B cell (primary cell): ENCODE measurements at places on chromosomes 1 and 21. TPM values are rescaled to one million over a fixed set of nuclear protein-coding genes. Genes with fewer than 3 reads are reported as not detected.

GRCh38 chr1:106621853-106622252 lies 434.6 kb upstream of the PRMT6 start:
- H3K4me1 ChIP-seq, result no peaks in the 10 kb centered on the region
- no peaks in the 10 kb centered on the region for H3K36me3 ChIP-seq
- H3K4me3 ChIP-seq, result no peak overlapping the region
- no peaks in the 10 kb centered on the region for H3K27me3 ChIP-seq
- no peak for DNase-seq
- H3K27ac ChIP-seq, result no peak overlapping the region

GRCh38 chr21:42433946-42434551 lies 30.3 kb downstream of the UBASH3A start:
- DNase-seq, result no peak
- H3K36me3 ChIP-seq, result no peaks in the 10 kb centered on the region
- no peak overlapping the region for H3K4me3 ChIP-seq
- no peaks in the 10 kb centered on the region for H3K27me3 ChIP-seq
- H3K27ac ChIP-seq, result no peak overlapping the region

Gene OR2T2
- 0.19 and 0.48 TPM in 2 replicates for polyA plus RNA-seq

Gene SLC30A10
- 0.06 TPM in 1 of 2 replicates, not detected in the other for polyA plus RNA-seq

GRCh38 chr1:224432672-224433040 lies 1.9 kb downstream of the WDR26 start:
- no peak for DNase-seq
- H3K36me3 ChIP-seq, result peaks cover 6% of the 10 kb centered on the region
- peaks cover 27% of the 10 kb centered on the region for H3K4me1 ChIP-seq
- peak overlapping the region; percentile 82 for H3K4me3 ChIP-seq
- H3K27me3 ChIP-seq, result no peaks in the 10 kb centered on the region

GRCh38 chr1:153790313-153790965 lies 15.2 kb downstream of the SLC27A3 start:
- peaks cover 40% of the 10 kb centered on the region for H3K4me1 ChIP-seq
- H3K27ac ChIP-seq, result peak overlapping the region; percentile 92
- peak overlapping the region; percentile 11 for H3K4me3 ChIP-seq

Gene SLC9A1
- 7.3 and 8.8 TPM in 2 replicates for polyA plus RNA-seq
